ENCODE measurements at places on chromosomes 4 and X.

GRCh38 chrX:139823806-139824205 is 109.0 kb downstream of the ATP11C start:
- no peak for DNase-seq

DNA sequence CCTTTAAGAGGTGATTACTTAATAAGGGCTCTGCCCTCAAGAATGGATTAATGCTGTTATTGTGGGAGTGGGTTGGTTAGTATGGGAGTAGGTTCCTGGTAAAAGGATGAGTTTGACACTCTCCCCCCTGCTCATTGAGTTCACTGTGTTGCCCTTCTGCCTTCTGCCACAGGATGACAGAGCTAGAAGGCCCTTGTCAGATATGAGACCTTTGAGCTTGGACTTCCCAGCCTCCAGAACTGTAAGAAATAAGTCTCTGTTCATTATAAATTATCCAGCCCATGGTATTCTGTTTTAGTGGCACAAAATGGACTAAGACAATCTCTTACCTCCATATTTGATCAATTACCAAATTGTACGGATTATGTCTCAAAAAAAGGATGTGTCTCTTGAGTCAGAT is 114.3 kb upstream of the NAP1L5 start:
- no peak for DNase-seq

DNA sequence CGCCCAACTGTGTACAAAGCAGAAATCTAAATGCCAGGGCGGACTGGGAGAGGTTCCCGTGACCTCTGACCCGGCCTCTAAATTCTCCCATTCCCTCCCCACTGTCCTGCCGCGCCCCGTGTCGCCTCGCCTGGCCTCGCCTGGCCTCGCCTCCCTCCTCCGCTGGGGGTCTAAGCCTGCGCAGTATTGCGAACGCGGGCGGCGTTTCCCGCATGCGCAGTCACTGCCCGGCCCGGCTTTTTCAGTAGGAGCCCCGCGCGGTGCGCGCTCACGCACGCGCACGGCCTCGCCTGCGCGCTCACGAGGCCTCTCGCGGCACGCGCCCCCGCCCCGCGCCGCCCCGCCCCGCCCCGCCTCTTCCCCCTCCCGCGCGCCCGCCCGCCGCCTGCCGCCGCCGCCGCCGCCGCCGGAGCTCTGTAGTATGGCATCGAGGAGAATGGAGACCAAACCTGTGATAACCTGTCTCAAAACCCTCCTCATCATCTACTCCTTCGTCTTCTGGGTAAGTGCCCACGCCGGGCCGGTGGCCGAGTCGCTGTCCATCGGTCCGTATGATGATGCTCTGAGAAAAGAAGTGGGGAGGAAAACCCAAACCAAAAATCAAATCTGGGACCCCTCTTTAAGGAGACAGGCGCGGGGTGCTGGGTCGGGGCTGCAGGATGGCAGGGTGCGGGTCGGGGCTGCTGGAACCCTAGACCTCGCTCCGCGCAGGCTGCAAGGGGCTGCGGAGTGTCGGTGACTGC is at the start of gene TSPAN7:
TSPAN7 (plus strand) TSS at position 417 of the 743 bp plus-strand sequence; CDS start at position 422, 5 bp downstream.
- DNase-seq, result peak; percentile 60

DNA sequence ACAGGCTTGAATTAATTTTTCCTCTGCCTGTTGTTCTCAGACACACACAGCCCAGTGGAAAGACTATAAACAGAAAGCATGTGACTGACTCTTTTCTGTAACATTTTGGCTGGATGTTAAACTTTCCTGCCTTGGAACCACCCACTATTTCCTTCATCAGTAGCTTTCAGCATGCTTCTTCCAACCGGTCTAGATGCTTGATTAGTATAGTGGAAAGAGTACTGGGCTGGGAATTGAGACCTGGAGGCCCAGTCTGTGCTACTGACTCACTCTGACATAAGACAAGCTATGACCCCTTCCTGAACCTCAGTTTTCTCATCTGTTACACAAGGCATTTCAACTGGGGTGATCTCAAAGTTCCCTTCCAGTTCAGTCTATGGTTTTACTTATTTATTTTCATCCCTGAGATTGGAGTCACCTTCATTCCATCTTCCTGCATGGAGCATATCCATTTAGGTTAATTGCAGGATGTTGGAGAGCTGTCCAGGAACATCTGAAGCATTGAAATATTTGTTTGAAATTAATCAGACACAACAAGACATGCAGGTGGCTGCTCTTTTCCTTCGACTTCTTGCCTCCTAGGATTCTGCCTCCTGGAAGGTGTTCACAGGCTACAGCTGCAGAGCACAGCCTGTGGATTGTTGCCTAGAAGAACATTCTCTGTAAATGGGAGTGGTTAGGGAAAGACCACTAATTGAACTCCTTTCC is 173.4 kb downstream of the RTL9 start:
- DNase-seq, result no peak

DNA sequence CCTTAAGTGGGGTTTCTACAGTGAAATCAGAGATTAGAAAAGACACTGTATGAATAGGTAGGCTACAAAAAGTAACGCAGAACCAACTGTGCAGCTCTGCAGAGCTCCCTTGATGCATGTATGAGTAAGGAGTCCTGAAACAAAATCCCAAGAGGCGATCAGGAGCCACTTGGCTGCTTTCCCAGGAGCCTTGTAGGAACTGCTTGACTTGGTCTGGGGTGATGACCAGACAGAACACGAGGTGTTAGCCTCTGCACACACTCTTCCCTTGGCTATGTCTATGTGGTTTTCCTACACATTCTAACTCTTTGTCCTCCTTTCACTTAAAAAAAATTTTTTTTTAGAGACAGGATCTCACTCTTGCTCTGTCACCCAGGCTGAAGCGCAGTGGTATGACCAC is 22.8 kb upstream of the AP1S2 start:
- no peak for DNase-seq

- no peak for DNase-seq
Observed at GRCh38 chr4:156615066-156615531, 356.5 kb downstream of the PDGFC start.

GRCh38 chrX:47530049-47530448 is 31.0 kb upstream of the ARAF start:
- no peak for DNase-seq

DNA sequence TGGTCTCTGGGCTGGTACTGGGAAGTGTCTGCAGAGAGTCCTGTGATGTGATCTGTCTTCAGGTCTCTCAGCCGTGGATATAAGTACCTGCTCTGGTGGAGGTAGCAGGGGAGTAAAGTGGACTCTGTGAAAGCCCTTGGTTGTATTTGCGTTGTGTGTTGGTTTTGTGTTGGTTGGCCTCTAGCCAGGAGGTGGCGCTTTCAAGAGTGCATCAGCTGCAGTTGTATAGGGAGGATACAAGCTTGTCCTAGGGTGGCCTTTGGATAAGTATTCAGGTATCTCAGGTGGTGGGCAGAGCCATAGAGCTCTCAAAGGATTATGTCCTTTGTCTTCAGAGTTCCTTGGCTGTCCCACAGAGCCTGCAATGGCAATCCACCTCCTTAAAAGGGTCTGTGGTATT is 111.6 kb downstream of the MAGEB17 start:
- DNase-seq, result no peak

DNA sequence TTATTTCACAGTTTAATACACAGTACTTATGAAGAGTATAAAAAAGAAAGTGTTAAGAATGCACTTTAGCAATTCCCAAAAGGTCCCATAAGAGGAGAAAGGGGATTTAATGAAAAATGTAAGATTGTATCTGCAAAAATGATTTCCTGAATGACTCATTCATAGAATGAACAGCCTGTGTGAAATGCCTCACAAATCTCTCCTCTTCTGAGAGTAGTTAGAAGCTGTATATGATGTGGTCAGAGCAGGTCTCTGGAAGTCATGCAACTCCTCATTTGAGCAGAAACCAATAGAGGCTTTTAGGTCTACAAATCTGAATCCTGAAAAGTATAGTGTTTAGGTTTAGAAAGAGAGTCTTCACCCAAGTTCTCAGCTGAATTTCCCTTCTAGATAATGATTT is 381.3 kb upstream of the INTU start:
- no peak for DNase-seq

GRCh38 chr4:39505581-39505980 is 21.7 kb downstream of the UGDH start:
- no peak for DNase-seq

- DNase-seq, result no peak
Observed at GRCh38 chr4:1368421-1369090, 21.5 kb downstream of the UVSSA start.

GRCh38 chr4:5942947-5943346 is 50.1 kb upstream of the CRMP1 start:
- no peak for DNase-seq

GRCh38 chr4:63556332-63556731 is 852.9 kb downstream of the TECRL start:
- no peak for DNase-seq

- no peak for DNase-seq
Observed at GRCh38 chr4:2402941-2403340, 15.5 kb downstream of the ZFYVE28 start.

DNA sequence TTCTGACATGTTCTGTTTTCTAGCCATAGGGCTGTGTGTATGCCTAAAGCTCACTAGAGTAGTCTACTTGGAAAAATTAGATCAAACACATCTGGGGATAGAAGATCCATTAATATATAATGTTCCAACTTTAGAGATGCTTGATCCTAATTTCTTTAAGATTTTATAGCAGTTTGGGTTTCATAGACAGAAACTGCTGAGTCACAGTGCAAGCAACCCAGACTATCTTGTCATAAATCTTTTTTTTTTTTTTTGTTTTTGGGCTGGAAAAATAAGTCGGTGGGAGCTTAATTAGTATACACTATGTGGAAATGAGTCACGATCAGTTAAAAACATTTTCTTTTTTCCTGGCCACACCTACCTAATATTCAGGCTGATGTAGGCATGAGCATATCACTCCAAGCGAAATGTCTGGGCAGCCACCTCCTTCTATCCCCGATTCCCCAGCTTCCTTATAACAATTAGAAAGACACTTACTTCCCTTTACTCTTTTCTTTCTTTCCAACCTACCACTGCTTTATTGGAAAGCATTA is 58.2 kb upstream of the CASK start:
- DNase-seq, result no peak

- no peak for DNase-seq
Observed at GRCh38 chrX:153366878-153367538, 33.1 kb downstream of the ZNF275 start.
